Aorta (tissue), 5 donors: ENCODE measurements at places on chromosomes 7 and 10. TPM values are rescaled to one million over a fixed set of nuclear protein-coding genes. Genes with fewer than 3 reads are reported as not detected.

TRIP6 gene
- total RNA-seq = 77.3 TPM

FBXL13 gene
- total RNA-seq = 2.6 TPM

TSPAN15 gene
- 12.8 TPM for total RNA-seq

SPDYE5 gene
- not detected for total RNA-seq

PNLIPRP3 gene
- not detected for total RNA-seq

KLF14 gene
- total RNA-seq = not detected

LRIT1 gene
- not detected for total RNA-seq

EMX2 gene
- 1.6 TPM for total RNA-seq

IGFBP3 gene
- 143 TPM for total RNA-seq

DNA sequence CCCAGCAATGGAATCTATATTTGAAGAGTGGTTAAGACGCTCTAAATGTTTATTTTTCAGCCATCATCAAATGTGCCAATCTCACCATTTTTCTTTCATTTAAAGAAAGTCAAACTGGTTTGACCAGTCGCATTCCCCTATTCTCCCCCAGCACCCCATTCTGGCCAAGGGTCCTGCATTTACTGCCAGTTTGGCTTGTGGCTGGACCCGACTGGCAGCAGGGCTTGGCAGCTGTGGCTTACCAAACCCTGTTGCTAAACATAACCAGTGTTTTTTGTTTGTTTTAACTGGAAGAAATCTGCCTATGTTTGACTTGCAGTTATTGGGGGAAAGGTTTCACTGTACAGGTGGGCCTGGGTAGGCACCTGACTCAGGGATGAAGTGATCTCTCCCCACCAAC lies 116.3 kb downstream of the CYP26A1 start:
- DNase-seq = no peak
- H3K4me1 ChIP-seq = peaks cover 2% of the 10 kb centered on the region
- no peak overlapping the region for H3K4me3 ChIP-seq
- no peaks in the 10 kb centered on the region for H3K27me3 ChIP-seq
- H3K27ac ChIP-seq = no peak overlapping the region

DNA sequence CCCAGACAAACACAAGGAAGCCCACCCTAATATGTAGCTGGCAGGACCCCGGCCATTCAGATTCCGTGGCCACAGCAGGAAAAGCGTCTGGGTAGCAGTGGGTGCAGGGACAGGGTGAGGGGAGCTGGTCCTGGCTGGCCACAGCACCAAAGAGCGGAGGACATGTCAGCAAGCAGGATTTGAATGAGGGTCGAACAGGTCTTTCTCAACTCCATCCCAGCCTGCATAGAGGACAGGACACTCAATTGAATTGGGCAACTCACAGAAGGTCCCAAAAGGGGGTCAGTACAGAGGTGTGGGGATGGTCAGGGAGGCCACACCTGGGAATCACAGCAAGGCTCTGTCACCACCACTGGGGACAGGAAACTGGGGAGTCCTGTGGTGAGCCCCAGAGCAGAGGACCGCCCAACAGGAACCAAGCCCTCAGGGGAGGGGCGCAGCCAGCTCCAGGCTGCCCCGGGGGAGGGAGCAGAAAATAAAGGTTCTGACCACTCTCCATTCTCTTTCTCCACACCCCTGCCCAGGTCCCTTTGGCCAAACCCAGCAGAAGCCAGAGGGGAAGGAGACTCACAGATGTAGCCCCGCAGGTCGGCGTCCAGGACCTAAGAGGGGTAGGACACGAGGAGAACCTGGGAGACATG lies 108.7 kb upstream of the PPP2R2D start:
- H3K27me3 ChIP-seq = no peaks in the 10 kb centered on the region
- H3K4me1 ChIP-seq = no peaks in the 10 kb centered on the region
- no peak overlapping the region for H3K27ac ChIP-seq
- no peak overlapping the region for H3K4me3 ChIP-seq
- DNase-seq = no peak

GRCh38 chr10:46560381-46560780 lies 3.9 kb upstream of the GPRIN2 start:
- no peaks in the 10 kb centered on the region for H3K27me3 ChIP-seq
- no peaks in the 10 kb centered on the region for H3K4me1 ChIP-seq
- peak; percentile 59 for DNase-seq
- H3K4me3 ChIP-seq = no peak overlapping the region

- no peaks in the 10 kb centered on the region for H3K27me3 ChIP-seq
- H3K36me3 ChIP-seq = no peaks in the 10 kb centered on the region
- no peak overlapping the region for H3K4me3 ChIP-seq
- no peaks in the 10 kb centered on the region for H3K4me1 ChIP-seq
- H3K27ac ChIP-seq = no peak overlapping the region
Measured at GRCh38 chr7:69115788-69116187, 482.5 kb upstream of the AUTS2 start.

- no peak overlapping the region for H3K4me3 ChIP-seq
- no peak for DNase-seq
- no peaks in the 10 kb centered on the region for H3K36me3 ChIP-seq
Measured at GRCh38 chr7:103811290-103811689, 178.2 kb downstream of the RELN start.

DNA sequence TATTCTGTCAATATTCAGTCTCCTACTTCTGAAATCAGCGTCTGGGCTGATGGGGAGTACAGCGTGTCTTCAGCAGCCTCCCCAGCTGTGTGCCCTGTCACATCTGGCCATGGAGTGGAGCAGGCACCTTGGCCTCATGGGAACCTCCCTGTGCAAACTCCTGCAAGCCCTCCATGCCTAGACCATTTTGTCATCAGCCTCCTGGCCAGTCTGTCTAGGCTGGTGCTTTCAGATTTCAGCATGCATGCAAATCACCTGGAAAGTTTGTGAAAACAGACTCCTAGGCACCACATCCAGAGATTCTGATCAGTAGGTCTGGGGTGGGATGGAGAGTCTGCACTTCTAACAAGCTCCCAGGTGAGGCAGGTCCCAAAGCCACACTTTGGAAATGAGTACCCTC lies 26.2 kb upstream of the CCSER2 start:
- H3K36me3 ChIP-seq = no peaks in the 10 kb centered on the region
- H3K27ac ChIP-seq = no peak overlapping the region
- H3K4me1 ChIP-seq = no peaks in the 10 kb centered on the region
- H3K4me3 ChIP-seq = no peak overlapping the region
- H3K27me3 ChIP-seq = no peaks in the 10 kb centered on the region
- DNase-seq = no peak

- no peak overlapping the region for H3K27ac ChIP-seq
- H3K36me3 ChIP-seq = no peaks in the 10 kb centered on the region
- peaks cover 6% of the 10 kb centered on the region for H3K4me1 ChIP-seq
- no peak for DNase-seq
- no peaks in the 10 kb centered on the region for H3K27me3 ChIP-seq
Measured at GRCh38 chr7:151629713-151630272, 110.1 kb upstream of the RHEB start.

- H3K27me3 ChIP-seq = no peaks in the 10 kb centered on the region
- peaks cover 5% of the 10 kb centered on the region for H3K4me1 ChIP-seq
- H3K4me3 ChIP-seq = no peak overlapping the region
Measured at GRCh38 chr10:93516006-93516380, 19.6 kb downstream of the CEP55 start.

DNA sequence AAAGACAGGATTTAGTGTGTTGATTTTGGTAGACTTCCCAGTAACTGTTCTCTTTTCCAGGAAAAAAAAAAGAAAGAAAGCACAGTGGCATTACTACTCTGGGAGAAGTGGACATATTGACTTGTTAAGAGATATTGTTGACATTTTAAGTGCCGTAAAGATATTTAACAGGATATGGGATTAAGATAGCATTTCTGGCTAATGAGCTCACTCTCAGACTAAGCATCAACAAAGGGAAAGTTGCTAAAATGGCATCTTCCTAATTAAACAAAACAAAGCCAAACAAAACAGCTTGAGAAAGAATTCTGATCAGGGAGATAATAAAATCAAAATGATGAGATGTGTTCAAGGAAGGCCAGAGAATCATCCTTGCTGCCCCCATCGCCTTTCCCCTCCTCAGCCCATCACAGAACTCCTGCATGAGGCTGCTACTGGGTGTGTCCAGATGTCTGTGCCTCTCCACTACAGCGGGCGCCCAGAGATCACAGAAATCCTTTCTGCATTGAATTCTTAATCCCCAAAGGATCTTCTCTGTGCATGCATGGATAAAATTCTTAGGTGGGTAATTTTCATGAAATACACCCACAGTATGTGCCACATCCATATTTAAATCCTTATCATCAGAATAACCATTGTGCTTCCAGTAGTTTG lies 270.5 kb downstream of the POU6F2 start:
- no peak overlapping the region for H3K4me3 ChIP-seq
- no peak for DNase-seq
- no peaks in the 10 kb centered on the region for H3K4me1 ChIP-seq

DNA sequence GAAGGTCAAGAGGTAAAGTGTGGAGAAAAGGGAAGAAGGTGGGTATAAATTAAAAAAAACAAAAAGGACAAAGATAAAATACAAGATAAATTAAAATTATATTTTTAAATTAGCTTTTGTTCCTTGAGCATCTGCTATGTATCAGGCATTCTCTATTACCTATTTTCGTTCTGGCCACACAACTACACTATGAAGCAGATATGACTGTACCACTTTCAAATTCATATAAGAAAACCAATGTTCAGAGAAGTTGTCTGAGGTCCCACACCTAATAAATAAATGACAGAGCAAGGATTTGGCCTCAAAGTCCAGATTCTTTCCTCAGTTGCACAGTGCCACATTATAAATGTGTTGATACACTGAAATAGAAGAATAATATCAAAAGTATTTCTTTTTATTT lies 103.8 kb upstream of the PCDH15 start:
- no peak overlapping the region for H3K27ac ChIP-seq
- H3K27me3 ChIP-seq = no peaks in the 10 kb centered on the region
- no peak overlapping the region for H3K4me3 ChIP-seq
- no peak for DNase-seq

GRCh38 chr7:121301446-121302213 lies 27.2 kb upstream of the WNT16 start:
- no peaks in the 10 kb centered on the region for H3K27me3 ChIP-seq
- no peaks in the 10 kb centered on the region for H3K36me3 ChIP-seq
- DNase-seq = no peak
- no peak overlapping the region for H3K4me3 ChIP-seq
- H3K4me1 ChIP-seq = no peaks in the 10 kb centered on the region
- no peak overlapping the region for H3K27ac ChIP-seq

DNA sequence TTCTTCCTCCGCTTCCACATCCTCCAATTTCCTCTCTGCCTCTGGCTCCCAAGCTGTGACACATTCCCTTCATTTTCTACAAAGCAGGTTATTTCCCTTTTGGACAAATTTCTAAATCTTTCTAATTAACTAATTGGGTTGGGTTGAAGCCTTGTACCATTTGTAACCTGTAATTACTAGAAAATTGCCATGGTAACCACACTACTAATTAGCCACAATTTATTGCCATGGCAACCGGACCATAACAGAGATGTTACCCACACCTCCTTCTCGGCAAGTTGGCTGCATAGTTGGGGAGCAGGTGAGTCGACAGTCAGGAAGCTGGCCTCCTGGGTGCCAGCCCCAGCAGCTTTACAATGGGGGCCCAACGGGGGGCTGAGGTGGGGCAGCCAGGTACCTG lies 61.6 kb downstream of the GOLGA7B start:
- H3K27ac ChIP-seq = no peak overlapping the region
- no peaks in the 10 kb centered on the region for H3K4me1 ChIP-seq
- DNase-seq = peak; percentile 22
- H3K36me3 ChIP-seq = no peaks in the 10 kb centered on the region
- no peaks in the 10 kb centered on the region for H3K27me3 ChIP-seq
- H3K4me3 ChIP-seq = no peak overlapping the region

DNA sequence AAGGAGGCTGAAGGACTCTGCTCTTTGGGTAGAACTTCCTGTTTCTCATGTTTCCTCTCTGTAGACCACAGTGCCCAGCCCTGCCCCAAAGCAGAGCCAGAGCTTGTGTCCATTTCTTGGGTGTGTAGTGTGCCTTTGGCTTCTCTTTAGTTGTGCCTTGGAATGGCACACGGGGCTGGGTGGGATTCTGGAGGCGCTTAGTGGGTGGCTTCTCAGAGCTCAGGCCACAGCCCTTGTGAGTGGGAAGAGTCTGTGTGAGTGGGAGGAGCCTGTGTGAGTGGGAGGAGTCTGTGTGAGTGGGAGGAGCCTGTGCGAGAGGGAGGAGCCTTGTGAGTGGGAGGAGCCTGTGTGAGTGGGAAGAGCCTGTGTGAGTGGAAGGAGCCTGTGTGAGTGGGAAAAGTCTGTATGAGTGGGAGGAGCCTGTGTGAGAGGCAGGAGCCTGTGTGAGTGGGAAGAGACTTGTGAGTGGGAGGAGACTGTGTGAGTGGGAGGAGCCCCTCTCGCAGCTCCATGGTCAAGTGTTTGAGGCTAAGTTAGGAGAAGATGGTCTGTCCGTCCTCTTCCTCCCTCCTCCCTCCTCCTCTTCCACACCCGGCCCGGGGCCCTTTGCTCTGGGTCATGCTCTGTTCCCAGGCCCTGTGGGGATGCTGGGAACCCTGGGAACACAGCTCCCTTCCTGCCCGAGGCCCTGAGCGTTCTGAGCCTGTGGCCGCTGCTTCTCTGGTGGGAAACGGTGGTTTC lies 153.0 kb downstream of the GRK5 start:
- no peaks in the 10 kb centered on the region for H3K36me3 ChIP-seq
- peak; percentile 70 for DNase-seq
- no peaks in the 10 kb centered on the region for H3K27me3 ChIP-seq
- no peak overlapping the region for H3K27ac ChIP-seq
- H3K4me3 ChIP-seq = no peak overlapping the region

DNA sequence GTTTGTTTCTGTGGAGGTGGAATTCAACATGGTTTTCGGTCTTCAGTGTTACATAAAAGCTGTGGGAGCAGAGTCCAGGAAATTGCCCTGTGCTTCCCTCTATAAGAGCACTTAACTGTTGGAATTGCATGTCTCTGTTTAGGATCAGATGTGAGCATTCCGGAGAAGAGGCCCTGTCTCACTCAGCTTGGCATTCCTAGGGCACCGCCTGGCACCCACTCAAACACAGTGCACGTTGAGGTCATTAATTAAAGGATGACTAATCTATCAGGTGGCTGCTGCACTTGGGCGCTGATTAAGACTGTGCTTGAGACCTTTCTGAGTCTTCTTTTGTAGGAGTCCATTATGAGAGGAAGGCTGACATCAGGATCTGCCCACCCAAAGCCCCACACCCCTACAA lies 82.8 kb upstream of the VIPR2 start:
- no peaks in the 10 kb centered on the region for H3K4me1 ChIP-seq
- no peak overlapping the region for H3K4me3 ChIP-seq
- no peak overlapping the region for H3K27ac ChIP-seq
- H3K27me3 ChIP-seq = no peaks in the 10 kb centered on the region
- no peaks in the 10 kb centered on the region for H3K36me3 ChIP-seq

DNA sequence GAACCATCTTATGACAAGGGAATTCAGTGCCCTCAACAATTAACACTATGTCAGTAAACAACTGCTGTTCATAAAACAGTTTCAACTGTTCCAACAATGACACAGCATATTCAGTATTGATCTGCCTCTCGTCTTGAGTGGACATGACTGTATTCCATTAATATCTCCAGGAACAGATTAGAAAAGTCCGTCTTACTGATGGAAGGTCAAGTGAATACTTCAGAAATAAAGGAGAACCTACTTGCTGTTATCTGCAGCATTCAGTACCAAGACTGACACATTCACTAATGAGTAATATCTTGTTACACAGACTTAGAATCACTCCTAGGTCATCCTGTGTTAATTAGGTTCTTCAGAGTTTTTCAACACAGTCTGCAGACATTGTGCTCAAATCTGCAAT lies 12.1 kb downstream of the KBTBD2 start:
- H3K27me3 ChIP-seq = no peaks in the 10 kb centered on the region
- H3K27ac ChIP-seq = no peak overlapping the region
- no peak for DNase-seq
